SK-N-MC (cell line): ENCODE measurements at places on chromosomes 4 and X.

GRCh38 chrX:95703696-95704095 is 980.9 kb upstream of the DIAPH2 start:
- DNase-seq: no peak

- no peak for DNase-seq
Measured at GRCh38 chrX:13655674-13656073, 2.7 kb downstream of the TCEANC start.

GRCh38 chr4:73701116-73701515 is 39.3 kb upstream of the CXCL8 start:
- no peak for DNase-seq

- DNase-seq: no peak
Measured at GRCh38 chr4:137640156-137640837, 108.0 kb upstream of the PCDH18 start.

DNA sequence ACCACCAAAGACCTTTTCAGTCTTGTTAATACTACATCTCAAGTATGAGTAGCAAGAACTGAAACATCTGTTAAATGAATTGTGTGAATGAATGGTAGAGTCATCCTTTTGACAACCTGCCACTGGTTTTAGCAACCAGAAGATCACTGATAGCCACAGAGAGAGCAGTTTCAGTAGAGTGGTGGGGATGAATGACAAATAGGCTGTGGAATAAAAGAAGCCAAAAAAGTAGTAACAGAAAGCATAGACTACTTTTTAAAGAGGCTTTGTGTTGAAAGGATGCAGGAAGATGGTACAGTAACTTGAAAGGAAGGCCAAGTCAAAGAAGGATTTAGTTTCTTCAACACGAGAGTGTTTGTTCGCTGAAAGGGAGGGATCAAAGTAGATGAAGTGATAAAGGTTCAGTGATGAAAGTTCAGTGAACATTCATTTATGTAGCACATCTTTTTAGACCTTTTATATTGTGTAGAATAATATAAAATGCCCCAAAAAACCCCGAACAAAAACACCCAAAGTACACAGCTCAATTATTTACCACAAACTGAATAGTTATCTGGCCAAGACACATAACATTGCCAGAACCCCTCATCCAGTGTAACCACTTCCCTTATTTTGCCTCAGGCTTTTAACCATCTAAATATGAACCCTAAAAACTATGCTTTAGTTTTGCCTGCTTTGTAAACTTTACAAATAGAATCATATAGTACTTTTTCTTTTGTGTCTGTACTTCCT is 40.1 kb upstream of the EIF1AX start:
- no peak for DNase-seq

- DNase-seq: no peak
Measured at GRCh38 chr4:47686294-47686872, 151.5 kb downstream of the CORIN start.

DNA sequence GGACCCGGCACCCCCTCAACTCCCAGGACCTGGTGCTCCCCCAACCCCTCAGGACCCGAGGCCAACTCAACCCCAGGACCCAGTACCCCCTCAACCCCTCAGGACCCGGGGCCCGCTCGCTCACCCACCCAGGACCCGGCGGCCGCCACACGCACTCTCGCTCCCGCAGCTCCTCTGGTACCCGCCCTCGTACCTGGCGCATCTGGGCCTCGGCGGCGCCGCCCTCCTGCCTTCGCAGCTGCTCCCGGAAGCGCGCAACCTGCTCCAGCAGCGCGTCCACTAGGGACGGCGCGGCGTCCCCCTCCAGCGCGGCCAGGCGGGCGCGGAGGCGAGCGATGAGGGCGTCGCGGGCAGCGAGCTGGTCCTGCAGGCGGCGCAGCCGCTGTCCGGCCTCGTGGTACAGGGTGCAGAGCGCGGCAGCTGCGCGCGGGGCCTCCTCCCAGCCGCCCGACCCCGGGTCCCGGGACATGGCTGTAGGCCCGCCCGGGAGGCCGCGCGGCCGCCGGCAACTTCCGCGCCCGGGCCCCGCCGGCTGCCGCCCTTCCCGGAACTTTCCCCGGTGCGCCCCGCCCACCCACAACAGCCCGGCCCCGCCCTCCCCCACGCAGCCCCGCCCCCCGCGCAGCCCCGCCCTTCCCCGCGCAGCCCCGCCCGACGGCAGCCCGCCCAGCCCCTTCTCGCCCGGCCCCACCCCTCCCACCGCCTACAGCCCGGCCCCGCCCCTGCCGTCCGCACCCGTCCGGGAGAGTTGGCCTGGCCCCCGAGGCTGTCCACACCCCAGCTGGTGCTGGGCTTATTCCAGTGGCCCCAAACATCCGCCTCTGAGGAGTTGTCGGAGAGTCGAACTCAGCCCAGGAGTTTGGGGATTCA is at the start of gene TNIP2:
TSS of gene TNIP2 (minus strand) at position 516 of the 870 bp plus-strand sequence. CDS start at position 469, 47 bp downstream.
- DNase-seq: no peak

DNA sequence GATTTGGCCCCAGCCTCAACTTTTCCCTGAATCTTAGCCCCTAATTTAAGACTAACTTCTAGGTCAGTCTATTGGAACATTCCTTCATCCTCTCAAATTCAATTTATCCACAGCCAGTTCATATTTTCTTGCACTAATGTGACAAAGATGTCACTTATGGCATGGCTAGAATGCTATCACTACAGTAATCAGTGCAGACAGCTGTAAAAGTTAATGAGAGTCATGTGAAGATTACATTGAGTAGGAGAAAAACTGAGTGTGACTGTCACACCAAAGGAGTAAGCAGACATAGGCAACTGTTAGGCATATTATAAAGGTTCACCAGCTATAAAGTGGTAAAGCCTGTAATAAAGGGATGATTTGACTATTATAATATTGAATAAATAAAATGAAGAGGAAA is 42.6 kb downstream of the GABRG1 start:
- DNase-seq: no peak

DNA sequence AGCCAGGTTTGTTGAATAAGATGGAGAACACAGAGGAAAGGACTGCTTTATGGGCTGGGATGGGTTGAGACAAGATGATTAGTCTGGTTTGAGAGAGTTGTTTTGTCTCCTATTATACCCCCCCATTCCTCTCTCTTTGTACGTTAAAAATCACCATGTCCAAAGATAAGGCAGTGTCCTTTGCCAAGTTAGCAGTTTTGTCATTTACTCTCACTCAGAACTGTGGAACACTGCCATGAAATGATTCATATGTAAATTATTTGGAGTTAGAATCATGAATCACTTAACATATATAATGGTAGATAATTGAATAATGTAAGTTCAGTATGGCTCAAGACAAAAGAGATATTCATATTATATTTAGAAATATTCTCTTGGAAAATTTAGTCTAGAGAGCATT is 151.3 kb downstream of the DCLK2 start:
- DNase-seq: no peak

- DNase-seq: no peak
Measured at GRCh38 chrX:30246769-30247489, at the start of gene MAGEB1. Gene MAGEB1, plus strand, starts transcription at chrX:30247146. Its CDS starts 3,348 bp downstream, at chrX:30250494.

DNA sequence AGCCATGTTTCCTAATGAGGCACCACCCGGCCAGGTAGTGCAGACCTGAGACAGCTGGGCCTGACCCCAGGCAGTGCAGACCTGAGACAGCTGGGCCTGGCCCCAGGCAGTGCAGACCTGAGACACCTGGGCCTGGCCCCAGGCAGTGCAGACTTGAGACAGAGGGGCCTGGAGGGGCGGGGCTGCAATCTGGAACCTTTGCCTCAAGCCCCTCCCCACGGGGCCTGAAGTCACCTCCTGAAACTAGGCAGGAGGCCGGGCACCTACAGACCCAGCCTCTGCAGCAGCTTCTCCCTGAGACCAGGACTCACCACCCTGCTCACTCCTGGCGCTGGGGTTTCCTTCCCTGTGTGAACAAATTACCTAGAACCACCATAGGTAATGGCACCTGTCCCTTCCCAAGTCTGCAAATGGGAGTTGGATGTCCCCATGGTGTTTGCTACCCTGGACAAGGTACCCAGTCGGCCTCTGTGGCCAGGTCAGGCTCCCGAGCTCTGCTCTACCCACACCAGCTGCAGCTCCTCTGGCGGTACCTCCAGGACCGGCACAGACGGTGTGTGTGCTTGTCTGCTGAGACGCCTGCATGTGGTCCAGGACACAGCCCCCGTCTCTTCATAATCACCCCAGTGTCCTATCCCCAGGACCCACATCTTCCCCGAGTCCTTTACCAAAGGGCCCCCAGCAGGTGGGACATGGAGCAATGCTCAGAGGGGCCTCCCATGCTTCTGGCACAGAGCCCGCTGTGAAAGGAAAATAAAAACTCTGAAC is 53.1 kb upstream of the C4orf50 start:
- no peak for DNase-seq

GRCh38 chr4:141102367-141102766 is 30.9 kb downstream of the RNF150 start:
- no peak for DNase-seq

DNA sequence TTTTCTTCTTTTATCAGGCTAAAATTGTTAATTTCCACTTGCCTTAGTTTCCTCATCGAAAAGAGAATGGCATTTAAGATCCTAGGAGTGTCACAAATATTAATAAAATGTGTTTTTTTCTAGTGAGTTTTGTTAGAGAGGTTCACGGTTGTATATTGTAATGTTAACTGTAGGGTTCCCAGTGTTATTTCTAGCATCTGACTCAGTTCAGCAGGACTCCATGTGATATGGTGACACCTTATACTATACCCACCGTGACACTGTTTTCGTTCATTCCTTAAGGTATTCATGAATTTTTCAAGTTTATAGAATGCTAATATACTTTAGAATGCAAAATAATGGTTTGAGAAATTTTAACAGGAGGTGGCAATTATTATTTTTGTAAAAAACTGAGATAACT is 90.2 kb downstream of the NEUROG2 start:
- no peak for DNase-seq

GRCh38 chr4:78169728-78170127 is 112.6 kb downstream of the FRAS1 start:
- no peak for DNase-seq

DNA sequence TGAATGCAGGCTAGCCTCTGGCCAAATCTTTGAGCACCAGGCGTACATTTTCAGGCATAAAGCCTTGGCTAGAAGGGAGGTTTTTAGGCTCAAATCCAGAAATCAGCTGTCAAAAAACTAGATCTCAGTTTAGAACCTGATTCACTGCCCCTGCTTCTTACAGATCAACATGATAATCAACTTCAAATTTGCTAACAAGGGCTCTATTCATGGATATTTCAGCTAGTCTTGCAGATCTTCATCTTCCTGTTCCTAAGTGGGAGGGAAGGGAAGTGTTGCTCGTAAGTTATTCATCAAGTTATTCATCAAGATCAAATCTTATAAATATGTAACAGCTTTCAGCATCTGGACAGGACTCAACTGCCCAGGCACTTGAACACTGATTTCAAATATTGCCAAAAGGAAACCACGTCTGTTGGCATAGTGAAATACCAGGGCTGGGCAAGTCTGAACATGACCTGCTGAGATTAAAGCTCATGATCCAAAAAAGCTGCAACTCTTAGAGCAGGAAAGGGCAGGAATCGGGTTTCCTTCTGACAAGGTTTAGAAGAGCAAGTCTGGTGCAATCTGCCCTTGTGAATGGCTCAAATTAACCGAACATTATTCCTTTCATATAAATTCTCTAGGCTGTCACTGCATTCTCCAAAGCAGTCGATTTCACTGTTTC is 200.3 kb downstream of the PDGFC start:
- DNase-seq: no peak

DNA sequence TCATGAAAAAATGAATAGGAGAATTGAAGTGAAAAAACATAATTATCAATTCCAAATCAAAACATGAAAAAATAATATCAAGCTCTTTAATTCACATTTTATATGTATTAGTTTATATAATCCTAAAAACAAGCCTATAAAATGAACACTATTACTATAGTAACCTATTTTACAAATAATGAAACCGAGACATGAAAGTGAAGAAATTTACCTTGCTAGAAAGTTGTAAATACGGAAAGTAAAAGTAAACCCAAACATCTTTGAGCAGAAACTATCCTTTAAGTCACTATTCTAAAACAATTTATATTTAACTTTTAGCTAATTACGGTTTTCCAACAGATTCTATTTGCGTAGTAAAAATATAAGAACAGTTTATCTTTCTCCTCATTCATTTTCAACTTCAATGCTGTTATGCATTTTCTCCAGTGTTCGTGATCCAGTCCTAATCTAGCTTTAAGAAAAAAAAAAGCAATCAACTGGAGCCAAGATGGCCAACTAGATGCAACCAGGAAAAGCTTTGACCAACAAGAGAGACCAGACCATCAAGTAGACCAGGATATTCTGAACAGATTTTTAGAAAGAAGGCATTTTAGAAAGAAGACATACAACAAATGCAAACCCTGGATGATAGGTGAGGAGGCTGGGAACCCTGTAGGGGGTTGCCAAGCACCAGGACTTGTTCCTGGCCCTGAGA is 67.0 kb downstream of the DDX53 start:
- no peak for DNase-seq

DNA sequence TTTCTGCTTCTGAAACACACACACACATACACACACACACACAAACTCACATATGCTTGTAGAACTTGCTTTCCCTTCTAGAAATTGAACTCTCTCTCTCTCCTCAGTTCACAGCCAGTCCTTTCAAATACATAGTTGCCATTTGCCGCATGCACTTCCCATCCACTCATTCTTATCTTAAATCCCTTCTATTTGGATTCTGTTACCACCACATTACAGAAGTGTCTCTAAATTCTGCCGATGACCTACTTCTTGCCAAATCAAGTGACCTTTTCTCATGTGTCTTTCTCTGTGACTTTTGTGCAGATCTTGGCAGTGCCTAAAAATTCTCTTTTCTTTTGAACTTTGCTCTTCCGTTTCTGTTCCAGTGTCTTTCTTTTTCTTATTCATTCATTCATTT is 7.5 kb upstream of the MYOZ2 start:
- DNase-seq: no peak

GRCh38 chr4:143420227-143420626 is 83.6 kb downstream of the GAB1 start:
- DNase-seq: no peak

DNA sequence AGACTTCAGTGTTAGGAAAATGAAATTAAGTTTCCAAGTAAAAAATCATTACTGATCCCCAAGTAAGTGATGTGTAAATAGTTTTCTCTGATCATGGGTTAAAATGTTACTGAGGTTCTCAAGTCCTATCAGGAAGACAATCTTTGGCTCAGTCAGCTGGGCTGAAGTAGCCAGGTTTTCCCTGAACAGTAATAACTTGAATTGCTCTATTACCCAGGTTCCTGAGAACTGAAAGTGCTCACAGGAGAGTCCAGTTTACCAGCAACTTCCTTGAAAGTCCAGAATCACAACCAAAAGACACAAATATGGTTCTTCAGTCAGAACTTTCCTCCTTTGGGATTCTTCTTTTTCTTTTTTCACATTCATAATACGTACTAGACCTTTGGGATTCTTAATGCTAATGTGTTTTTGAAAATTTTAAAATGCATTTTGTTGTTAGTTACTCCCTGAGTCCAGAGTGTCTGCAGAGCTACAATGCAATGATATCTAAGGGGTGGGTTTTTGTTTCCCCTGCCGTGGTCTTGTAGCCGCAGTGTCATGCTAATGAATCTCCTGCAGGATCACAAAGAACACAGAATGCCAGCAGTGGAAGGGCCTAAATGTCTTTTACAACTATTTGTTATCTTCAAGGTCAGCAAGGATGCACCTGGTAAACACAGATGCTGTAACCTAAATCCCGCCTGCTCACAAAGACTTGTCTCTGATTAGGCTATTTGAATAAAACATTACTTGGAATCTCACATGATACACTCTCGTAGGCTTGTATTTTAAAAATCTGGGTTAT is 439.8 kb upstream of the NR3C2 start:
- DNase-seq: no peak
